NCI-H1436 treated with DMSO at 0.1 percent for 48 hours (cell line): ENCODE measurements at places on chromosomes 6 and 20.

DNA sequence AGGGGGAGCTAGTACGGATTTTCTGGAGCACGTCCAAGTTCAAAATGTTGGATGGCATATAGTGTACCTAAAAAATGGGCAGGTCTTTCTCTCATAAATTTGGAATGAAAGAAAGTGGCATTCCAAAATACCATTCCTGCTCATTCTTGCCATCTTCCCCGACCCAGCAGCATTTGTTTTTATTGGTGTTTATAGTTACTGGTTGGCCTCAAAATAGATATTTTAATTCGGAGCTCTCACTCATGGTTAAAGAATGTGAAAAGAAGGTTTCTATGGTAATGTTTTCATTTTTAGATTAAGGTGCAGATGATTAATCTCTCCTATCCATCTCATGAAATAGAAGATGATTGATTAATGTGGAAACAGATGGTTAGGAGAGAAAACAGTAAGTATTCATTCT, 204.5 kb downstream of the HIVEP2 start:
- no peak for DNase-seq

DNA sequence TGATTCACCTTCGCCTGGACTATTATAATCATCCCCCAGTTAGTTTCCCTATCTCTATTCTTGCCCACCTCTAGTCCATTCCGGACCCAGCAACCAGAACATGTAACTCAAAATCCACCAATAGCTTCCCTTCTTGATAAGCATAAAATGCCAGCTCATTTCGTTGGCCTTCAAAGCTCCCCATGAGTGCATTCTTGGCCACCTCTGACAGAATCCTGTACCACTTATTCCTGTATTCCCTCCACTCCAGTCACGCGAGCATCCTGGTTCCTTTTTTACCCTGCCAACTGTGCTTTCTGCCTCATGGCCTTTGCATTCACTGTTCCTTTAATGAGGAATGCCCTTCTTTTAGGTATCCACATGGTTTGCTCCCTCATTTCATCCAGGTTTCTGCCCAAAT, 36.7 kb downstream of the CYP24A1 start:
- no peak for DNase-seq

DNA sequence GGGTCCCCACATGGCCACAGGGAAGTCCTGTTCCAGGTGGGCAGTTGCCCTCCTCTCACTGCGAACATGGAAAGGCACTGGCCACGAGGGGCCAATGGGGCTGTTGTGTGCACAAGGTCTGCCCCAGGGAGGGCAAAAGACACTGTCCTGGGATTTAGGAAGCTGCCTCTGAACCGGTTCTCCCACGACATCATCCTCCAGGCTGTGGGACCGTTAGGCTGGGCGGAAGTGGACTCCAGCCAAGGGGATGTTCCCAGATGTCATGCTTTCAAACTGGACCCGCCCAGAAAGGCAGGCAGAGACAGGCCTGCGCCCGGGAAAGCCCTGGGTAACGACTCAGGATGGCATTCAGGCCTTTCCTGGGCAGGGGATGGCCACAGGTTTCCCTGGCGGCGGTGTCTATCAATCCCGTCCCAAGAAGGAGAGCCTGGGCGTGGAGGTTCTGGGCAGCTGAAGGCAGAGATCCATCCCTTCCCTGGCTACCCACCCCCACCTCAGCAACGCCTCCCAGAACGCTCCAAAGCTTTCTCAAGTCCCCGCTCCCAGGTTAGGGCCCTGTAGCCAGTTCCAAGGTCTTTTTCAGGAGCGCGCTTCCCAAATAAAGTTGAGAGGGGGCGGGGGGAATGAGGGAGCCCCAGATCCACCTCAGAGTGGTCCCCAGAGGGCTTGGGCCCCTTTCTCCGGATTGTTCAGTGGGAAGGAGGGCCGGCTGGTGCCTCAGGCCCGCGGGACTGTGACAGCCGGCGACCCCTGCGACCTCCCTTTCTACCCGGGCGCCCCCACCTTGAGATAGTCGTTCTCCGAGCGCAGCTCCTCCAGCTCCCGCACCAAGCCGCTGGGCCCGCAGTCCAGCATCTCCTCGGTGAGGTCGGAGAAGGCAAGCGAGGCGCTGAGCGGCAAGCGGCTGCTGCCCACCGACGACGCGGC, 13.8 kb upstream of the TLDC2 start:
- no peak for DNase-seq

GRCh38 chr6:84774157-84774984, 10.0 kb upstream of the TBX18 start:
- no peak for DNase-seq

DNA sequence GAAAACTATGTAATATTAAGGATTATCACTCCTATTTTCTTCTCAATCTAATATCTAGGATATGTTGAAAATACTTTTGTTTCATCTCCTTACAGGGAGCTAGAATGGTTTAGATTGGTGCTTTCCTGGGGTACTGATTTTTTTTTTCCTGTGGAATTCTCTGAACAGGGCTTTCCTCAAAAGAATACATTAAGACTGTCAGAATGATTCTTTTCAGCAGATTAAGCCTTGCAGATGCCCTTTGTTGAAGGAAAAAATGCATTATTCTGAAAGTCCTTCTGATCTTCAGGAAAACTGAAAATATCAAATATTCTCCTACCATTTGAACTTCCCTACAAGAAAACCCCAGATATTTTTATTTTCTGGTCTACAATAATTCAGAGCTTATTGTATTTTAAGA, 178.9 kb downstream of the SOX4 start:
- DNase-seq = no peak
